ENCODE measurements at places on chromosomes 12 and 14.

DNA sequence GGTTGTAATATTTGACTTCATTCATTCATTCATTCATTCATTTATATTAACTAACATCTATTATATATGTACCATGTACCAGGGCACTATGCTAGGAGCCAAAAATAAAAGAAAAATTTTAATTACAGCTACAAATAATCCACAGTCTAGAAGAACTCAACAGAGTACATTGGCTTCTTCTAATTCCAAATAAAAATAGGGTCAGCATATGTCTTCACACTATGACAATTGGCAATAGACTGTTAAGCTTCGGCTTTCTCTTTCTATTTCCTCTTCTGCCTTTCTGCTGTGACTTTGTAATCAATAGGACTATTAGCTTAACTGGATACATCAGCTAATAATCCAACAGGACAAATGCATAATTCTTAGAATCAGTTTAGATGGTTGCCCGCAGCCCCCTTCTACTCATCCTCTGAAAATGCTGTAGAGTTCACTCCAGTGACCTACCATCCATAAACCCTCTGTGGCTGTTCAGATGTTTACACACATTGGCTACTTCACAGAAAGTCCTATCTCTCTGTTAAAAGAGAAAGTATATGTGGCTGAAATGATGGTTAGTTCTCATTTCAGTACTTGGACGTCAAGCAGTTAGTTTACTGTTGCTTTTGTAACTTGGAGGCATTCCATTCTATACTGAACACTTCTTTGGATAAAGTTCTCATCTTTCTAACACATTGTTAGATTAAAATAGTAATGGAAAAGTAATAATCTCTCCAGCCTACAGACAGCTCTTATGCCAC is 445.5 kb upstream of the GARIN6 start:
- no peak for DNase-seq

- DNase-seq, result peak; percentile 50
Measured at GRCh38 chr14:71753126-71753830, 179.0 kb upstream of the RGS6 start.

- DNase-seq, result no peak
Measured at GRCh38 chr12:29160230-29160629, 11.2 kb downstream of the FAR2 start.

DNA sequence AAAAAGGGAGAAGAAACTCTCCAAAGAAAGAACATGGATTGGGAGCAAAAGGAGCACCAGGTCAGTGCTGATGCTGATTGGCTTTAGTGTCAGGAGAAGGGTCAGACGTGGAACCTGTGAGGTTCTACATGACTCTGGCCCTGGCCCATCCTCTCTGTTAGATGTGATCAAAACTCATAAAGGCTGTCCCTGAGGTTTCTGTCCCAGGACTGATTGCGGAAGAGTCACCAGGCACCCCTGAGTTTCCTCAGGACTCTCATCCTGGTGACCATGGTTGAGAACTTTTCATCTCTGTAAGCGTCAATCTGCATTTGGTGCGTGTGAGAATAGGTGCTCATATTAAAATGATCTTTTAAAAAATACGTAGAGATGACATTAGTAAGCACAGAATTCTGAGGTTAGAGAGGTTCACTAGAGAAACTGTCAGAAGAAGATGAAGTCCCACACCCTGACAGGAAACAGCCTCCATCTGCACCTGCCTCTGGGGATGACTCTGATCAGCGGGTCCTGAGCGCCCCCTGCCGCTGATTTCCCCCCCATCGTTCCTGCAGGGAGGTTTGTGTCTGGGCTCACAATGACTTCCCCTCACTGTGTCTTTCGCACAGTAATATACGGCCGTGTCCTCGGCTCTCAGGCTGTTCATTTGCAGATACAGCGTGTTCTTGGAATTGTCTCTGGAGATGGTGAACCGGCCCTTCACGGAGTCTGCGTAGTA is 741.8 kb downstream of the TMEM121 start:
- DNase-seq, result no peak

DNA sequence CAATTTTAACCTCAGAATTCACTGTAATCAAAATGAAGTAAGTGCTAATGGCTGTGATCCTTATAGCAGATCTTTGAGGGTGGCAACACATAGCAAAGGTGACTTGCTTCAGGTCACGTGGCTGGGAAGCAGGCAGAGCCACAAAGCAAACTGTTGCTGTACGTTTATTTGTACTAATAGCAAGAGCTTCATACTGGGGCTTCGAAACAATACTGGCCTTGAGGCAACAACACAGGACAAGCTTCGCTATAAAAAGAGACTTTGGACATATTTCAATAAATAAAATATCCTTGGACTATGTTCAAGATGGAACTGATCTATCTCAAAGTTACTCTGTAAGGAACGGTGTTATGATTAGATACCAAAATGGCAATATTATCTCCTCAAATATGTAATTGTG is 44.6 kb downstream of the MSRB3 start:
- no peak for DNase-seq

Measured in NCI-H187 (cell line).